ENCODE measurements at places on chromosomes 2 and 18.

DNA sequence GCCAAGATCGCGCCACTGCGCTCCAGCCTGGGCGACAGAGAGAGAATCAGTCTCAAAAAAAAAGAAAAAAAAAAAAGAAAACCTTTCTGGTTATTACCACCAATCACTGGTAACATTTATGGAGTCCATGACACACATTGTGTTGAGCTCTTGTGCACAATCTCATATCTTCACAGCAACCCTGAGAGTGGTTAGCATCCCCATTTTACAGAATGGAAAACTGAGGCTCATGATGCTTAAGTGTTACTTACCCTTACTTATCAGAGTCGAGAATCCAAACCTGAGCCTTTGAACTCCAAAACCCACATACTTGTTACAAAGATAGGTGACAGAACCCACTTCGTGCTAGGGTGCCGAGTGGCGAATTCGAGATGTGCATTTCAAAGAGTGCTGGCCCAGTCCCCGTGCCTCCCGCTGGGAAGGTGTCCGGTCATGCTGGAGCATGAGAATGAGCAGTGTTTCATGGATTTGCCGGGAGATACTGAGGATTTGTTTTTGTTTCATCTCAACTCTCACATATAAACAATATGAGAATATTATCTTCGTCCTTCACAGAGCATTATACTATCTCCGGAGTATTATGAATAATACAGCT lies 50.9 kb downstream of the CYP27C1 start:
- no peak for DNase-seq

DNA sequence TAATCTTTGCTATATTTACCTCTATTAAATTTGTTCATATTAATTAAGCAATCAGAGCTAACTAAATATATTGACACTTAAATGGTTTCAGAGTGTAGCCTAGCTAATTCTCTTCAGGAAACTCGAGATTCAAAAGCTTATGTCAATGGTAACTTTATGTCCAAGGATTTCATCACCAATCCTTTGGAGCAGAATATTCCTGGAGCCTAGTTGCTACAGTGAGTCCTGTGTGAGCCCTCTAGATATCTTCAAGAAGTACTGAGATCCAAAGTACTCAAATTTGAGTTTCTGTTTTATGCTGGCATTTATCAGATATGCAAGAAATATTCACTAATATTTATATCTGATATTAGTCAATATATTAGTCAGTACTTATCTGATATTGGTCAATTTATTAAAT lies 31.3 kb downstream of the DTNA start:
- DNase-seq = no peak

DNA sequence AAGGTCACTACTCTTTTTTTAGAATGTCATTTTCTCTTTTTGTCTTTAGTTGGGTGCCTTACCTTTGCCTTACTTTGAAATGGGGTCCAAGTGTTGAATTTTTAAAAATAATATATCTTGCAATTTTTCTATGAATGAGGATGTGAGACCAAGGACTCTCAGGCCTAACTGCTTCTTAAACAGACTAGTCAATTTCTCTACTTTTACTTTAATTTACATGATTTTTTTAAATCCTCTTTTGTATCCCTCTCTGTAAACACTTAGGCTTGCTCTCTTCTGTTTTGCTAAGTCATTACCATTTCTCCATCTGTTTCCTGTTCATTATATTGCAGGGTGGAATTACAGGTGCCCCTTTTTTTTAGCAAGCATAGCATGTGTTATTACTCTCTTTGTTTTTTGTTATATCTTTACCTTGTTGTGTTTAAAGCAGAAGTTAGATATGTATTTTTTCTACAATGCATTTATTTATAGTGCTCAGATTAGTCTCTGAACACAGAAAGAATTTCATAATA lies 261.8 kb downstream of the SPAG16 start:
- DNase-seq = no peak

- no peak for DNase-seq
These were observed 220.7 kb downstream of the PRKCE start for GRCh38 chr2:45872211-45872610.

GRCh38 chr2:152464851-152465470 lies 130.0 kb downstream of the FMNL2 start:
- DNase-seq = no peak

GRCh38 chr2:506866-507265 lies 170.3 kb downstream of the TMEM18 start:
- no peak for DNase-seq

GRCh38 chr18:55858661-55859515 lies 270.9 kb upstream of the TCF4 start:
- DNase-seq = no peak
